ENCODE measurements at places on chromosomes 3 and 15.

- no peak for DNase-seq
Observed at GRCh38 chr3:158663832-158664231, 8.6 kb downstream of the LXN start.

GRCh38 chr15:89677381-89677780, 1.8 kb downstream of the PLIN1 start:
- DNase-seq: no peak

- DNase-seq: no peak
Observed at GRCh38 chr3:169666076-169666375, 2.5 kb upstream of the MECOM start.

GRCh38 chr15:86362555-86362954, 282.9 kb downstream of the AGBL1 start:
- no peak for DNase-seq

DNA sequence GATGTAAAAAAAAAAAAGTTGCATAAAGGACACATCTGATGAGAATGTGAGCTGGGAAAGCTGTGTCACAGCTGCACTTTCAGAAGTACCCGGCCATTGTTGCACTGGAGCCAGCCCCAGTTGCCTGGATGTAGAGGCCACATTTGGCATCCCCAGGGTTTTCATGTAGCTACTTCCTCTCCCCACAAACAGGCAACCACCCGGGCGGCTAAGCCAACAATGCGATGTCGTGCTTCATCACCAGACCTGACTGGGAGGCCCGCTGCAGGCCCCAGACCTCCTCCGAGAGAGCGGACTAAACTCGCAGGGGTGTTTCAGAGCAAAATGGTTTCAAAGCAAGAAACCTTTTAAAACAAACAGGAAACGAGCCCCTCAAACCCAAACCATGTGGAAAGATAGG, 142.3 kb downstream of the TMCO5A start:
- no peak for DNase-seq

- DNase-seq: no peak
Observed at GRCh38 chr15:44101944-44102343, 93.1 kb downstream of the FRMD5 start.

DNA sequence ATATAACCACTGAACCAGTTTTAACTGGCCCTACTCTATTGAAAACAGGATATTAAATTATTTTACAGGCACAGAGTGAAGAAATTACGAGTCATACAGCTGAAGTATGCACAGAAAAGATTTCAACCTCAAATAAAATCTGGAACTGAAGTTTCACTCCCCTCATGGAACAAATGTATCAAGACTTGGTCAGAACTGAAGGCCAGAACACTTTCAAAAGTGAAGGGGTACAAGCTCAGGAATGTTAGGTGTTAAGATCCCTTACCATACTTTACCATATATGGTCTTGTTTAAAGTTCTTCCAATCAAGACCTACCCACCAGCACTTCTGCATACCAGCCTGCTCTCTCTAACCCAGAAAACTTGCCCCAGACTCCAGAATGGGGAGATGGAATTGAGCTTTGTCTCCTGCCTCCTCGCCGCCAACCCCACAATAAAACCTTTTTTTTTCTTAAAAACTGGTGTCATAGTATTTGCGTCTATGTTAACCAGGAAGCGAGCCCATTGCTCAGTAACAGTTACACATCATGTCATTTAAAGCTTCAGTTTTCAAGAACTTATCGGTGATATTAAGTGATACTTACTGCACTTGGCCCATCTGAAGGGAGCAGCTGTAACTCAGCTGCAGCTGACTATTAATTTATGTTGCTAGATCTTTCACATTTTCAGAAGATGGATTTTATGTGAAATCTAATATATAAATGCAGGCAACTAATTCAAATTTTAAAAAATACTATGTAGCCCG, 59.9 kb downstream of the OXSM start:
- DNase-seq: no peak

- no peak for DNase-seq
Observed at GRCh38 chr15:100309109-100310040, 32.4 kb downstream of the ADAMTS17 start.

GRCh38 chr15:88631464-88632028, 7.3 kb upstream of the ISG20 start:
- no peak for DNase-seq

- no peak for DNase-seq
Observed at GRCh38 chr15:61050844-61051568, 178.1 kb downstream of the RORA start.

DNA sequence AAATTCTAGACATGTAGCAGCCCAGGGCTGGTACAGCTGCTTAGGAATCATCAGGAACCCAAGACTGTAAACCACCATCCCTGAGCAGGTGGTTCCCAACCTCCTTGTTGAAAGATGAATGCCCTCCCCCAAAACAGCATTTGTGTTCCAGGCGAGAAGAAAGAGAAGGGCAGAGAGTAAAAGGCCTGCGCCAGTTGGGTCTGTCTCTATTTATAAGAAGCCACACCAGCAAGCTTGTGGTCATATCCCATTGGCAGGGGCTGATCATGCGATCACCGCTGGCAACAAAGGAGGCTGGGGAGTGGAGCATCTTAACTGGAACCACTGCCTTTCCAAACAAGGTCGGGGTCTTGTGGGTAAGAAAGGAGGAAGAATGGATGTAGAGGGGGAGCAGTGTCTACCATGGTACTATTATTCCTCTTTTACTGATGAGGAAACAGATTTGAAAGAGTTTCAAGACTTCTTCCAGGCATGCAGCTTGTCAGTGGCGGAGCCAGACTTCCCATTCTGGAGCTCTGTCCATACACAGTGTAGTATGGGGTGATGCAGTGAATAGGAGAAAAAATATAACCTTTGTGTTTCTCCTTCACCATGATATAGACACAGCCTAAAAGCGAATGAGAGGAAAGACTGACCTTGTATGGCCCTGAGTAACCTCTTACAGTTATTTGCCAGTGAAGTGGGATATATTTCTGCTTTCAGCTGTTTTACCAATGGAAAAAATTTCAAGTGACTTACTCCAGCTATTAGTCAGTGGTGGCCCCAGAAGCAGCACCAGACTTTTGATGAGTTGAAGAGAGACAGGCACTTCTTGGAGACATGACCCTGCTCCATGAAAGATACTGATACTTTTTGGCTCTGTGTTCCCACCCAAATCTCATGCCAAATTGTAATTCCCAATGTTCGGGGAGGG, 222.6 kb downstream of the ABHD5 start:
- no peak for DNase-seq

DNA sequence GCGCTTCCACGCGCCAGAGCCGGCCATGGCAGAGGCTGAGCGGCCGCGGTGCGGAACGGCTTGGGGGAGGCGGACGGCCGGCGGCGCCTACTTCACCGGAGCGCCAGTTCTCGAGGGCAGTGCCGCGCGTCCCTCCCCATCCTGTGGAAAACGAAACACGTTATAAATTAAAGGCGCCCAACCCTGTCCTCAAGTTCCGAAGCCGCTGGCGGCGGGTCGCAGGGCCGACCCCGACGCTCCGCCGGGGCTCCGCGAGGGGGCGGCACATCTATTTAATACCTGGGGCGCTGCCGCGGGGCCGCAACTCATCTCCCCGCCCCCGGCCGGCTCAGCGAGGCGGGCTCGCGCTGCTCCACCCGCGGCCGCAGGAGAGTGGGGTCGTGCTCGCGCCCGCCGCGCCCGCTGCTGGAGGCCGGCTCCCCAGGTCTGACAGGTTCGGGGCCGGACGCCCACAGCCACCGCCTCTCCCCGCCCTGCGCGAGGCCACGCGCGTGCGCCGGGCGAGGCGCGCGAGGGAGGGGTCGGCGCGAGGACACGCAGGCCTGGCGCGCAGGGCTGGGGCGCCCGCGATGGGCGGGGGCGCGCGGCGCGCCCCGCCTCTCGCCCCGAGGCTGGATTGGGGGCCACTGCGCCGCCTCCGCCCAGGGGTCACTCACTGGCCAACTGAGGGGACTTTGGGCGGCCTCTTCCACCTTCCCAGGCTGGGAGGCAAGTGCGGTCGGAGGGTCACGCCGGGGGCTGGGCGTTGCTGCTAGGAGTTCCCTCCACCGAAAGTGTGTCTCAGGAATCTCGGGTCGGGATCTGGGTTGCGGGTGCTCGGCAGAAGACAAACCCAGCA, at the start of gene SLC30A4:
Gene SLC30A4 (minus strand): TSS at position 428 of the 838 bp plus-strand sequence. CDS start 401 bp downstream, at position 27.
- peak; percentile 79 for DNase-seq

GRCh38 chr3:173743111-173743510, 345.6 kb downstream of the NLGN1 start:
- no peak for DNase-seq

DNA sequence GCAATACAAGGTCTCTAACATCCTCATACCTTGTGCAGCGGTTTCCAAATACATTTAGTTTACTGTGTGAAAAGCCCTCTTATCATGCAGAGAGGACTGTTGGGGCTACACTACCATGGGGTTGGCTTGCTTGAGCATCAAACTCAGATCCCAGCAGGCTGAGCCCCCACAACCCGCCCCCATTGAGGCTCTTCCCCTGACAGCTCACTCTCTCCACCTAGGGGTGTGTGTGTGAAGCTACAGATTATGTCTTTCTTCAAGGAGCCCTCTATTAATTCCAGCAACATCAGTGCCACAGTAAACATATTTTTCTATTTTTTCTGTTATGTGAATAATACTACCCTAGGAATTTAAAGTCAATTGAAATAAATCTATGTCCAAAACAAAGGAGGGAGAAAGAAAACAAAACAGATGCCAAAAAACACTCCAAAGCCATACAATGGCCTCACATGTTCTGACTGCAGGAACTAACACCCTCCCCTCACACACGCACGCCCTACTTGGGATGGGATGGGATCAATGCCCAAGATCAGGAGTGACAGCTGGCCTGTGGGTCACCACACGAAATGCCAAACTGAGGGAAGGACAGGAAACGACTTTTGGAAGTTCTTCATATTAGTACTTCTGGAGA, 14.7 kb downstream of the TM4SF4 start:
- DNase-seq: no peak

- no peak for DNase-seq
Observed at GRCh38 chr15:89374086-89374981, 39.7 kb upstream of the POLG start.

Data from CD4-positive, alpha-beta T cell treated with Interleukin-4 for 1 hour (primary cell).